Dermis microvascular lymphatic vessel endothelial cell (primary cell): ENCODE measurements at places on chromosomes 1 and 21. TPM values are rescaled to one million over a fixed set of nuclear protein-coding genes. Genes with fewer than 3 reads are reported as not detected.

FCRL5 gene
- total RNA-seq = not detected in 2 replicates

GRHL3 gene
- total RNA-seq = not detected in 2 replicates

DPM3 gene
- total RNA-seq = 24.7 and 40.4 TPM in 2 replicates

DNA sequence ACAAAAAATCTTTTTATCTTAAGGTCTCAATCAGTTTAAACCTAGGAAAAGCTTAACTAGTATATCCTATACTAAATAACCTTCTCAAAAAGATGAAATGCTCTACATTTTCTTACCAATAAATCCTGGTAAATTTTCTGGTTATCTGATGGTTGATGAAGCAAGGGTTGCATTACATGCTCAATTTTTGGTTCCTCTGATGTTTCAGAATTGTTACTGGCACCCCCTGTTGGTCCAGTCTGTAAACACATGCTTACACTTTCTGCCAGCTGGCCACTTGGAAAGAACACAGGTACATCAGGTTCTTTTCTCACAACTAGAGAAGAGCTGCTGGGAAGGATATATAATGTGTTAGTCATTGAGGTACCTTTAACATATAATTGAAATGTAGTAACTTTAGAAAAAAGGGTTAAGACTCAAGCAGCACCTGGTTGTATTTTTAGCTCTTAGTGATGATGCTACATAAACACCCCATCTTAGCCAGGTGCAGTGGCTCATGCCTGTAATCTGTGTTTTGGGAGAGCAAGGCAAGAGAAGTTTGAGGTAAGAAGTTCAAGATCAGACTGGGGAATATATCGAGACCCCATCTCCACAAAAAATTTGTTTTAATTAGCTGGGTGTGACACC is 30.9 kb upstream of the TAL1 start:
- peak; percentile 71 for DNase-seq

GRCh38 chr21:37367703-37368540 is 1.3 kb downstream of the DYRK1A start:
- DNase-seq = peak; percentile 71

- peak; percentile 21 for DNase-seq
These were observed 30.0 kb downstream of the SLC27A3 start for GRCh38 chr1:153805042-153805745.

GRCh38 chr21:38806153-38806941 is 618 bp downstream of the ETS2 start:
- DNase-seq = no peak

DNA sequence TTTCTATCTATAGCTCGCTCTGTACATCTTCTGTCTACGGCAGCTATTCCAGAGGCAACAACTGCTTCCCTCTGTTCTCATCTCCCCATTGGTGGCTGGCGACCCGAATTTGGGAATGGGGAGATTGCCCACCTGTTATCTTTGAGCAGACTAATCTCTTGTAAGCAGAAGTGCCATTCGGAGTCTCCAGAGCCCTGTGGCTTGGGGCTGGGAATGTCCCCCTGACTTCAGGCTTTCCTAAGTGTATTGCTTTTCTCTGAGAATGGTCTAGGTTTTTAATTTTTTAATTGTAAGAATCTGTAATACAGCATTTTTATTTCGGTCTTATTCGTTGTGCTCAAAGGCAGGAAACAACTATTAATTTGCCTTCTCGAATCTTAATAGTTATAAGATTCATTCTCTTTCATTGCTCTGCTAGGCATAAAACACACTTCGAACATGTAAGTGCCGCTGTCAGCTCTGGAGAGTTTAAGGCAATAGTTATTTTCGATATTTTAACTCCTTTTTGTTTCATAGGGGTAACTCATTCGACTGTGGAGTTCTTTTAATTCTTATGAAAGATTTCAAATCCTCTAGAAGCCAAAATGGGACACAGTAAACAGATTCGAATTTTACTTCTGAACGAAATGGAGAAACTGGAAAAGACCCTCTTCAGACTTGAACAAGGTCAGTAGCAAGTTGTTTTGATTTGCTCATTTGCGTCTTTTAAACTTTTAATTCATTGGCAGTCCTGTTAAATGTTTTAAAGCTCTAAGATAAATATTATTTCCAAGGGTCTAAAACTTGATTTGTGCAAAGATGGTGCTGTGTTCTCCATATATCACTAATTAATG is 514 bp downstream of the AGL start:
- no peak for DNase-seq
